Activated T-cell treated with anti-CD3 and anti-CD28 coated beads for 48 hours (primary cell): ENCODE measurements at places on chromosomes 16 and 17.
A peak's percentile ranks its signal among the peaks of the same experiment; 100 is the strongest.

DNA sequence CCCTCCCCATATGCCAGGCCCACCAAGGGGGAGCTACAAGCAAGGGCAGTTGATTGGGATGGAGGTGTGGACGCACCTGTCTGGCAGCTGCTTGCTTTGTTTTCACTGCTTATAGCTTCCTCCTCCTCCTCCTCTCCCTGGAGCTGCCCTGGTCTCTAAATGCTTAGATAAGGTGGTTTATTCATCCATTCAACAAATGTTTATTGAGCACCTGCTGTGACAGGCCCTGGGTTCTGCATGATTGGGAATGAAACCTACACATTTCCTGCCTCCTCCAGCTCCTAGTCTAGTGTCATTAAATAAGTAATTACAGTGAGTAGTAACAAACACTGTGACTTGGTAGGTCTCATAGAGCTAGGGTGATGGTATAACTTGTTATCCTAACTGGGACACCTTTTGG lies 17.4 kb upstream of the MAP3K14 start:
- no peak for DNase-seq

DNA sequence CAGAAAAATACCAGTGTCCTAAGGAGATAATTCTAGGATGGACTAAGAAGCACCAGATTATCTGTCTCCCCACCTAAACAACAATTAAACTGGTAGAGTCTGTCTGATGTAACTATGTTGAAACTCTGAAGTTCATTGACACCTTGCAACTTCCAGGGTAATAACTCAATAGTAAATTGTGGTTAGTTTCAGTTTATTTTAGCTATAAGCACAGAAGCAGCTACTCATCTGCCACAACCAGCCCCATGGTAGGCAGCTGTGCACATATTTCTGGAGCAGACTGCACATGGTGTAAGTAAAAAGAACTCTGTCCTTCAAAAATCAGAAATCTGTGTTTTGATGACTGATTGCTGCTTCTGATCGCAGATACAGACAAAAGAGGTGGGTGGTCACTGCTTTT lies 852.1 kb downstream of the CDH11 start:
- no peak for DNase-seq

- no peak for DNase-seq
Observed at GRCh38 chr16:56849690-56850680, 15.0 kb upstream of the SLC12A3 start.

GRCh38 chr17:10421900-10422542 lies at the start of gene MYH8:
MYH8 (minus strand) TSS chr17:10421950; CDS start chr17:10420227, 1,723 bp downstream.
- no peak for DNase-seq

- DNase-seq = no peak
Observed at GRCh38 chr17:69164206-69164605, 22.5 kb upstream of the ABCA6 start.

DNA sequence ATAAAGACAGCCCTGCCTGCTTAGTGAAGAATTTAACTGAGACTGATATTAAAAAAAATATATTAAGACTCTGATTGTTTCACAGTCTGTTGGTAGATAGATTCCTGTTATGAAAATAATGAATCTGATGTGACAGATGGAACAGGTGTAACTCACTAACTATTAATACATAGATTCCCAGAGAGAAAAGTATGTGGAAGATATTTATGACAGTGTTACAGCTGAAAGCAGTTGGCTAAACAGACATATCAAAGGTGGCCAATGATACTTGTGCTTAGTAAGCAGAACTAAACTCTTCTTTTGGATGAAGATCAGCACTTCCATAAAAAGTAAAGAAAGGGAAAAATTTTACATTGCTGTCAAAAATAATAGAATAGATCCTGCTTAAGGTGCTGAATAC lies 598.2 kb upstream of the CA10 start:
- DNase-seq = no peak

DNA sequence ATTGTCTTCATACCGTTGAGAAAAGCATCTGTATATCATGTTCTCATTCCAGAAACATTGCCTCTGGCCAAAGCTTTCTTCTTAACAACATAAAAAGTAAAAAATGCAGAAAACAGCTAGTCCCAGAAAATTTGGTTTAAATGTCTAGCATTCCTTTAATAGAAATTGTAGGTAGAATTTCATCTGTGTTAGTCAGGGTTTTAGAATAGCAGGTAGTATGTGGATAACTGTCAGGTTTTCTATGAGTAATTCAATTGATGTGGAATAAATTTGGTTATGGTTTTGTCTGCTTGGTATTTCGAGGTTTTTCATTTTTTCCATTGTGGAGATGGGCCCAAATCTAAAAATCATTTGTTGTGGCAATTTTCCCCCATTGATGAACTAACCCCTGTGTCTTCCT lies 616.7 kb downstream of the KCNJ2 start:
- no peak for DNase-seq

DNA sequence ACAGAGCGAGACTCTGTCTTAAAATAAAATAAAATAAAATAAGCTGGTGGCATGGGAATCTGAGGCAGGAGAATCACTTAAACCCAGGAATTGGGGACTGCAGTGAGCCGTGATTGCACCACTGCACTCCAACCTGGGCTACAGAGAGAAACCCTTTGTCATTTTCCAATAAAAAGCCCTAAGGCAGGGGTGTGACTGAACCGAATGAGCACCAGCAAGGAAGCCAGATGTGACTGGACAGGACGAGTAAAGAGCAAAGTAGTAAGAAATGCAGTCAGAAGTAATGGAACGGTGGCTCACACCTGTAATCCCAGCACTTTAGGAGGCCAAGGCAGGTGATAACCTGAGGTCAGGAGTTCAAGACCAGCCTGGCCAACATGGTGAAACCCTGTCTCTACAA lies 3.8 kb upstream of the RPL23 start:
- DNase-seq = no peak

- no peak for DNase-seq
Observed at GRCh38 chr16:17510567-17510966, 39.8 kb upstream of the XYLT1 start.

DNA sequence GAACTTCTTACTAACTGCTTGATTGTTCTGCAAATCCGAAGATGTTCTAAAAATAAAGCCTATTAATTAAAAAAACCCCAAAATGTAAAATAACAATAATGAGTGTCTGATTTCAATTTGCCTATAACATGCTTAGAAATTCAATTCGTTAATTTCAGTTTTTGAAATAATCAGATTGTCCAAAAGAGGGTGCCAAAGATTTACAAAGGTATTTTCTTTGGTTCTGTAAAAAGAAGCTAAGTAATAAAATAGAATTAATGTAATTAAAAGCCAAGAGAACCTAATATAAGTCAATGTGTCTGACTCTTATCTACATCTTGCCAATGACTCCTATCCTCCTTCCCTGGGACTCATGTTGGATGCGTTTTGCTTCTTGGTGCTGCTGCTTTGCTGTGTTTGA lies 75.0 kb upstream of the CPHXL start:
- DNase-seq = no peak

- peak; percentile 62 for DNase-seq
Observed at GRCh38 chr16:47143677-47144558, at the start of gene NETO2. NETO2 (minus strand) TSS chr16:47143945; CDS start chr16:47143612, 333 bp downstream.

DNA sequence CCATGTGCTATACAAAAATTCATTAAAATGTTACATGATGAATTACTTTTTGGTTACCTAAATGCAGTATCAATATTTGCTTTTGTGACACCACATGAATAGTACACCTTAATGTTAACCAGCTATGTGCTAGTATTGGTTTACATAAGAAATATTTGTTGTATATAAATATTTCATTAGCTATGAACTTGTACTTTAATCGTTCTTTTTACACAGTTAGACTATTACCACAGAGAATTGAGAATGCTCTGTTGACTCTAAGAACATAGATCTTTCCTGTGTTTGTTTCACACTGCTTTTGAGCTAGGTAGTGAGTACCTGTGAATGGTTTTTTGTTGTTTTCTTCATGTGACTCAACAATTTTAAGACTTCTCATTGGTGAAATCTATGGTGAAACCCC lies 93.4 kb downstream of the KANSL1 start:
- no peak for DNase-seq

DNA sequence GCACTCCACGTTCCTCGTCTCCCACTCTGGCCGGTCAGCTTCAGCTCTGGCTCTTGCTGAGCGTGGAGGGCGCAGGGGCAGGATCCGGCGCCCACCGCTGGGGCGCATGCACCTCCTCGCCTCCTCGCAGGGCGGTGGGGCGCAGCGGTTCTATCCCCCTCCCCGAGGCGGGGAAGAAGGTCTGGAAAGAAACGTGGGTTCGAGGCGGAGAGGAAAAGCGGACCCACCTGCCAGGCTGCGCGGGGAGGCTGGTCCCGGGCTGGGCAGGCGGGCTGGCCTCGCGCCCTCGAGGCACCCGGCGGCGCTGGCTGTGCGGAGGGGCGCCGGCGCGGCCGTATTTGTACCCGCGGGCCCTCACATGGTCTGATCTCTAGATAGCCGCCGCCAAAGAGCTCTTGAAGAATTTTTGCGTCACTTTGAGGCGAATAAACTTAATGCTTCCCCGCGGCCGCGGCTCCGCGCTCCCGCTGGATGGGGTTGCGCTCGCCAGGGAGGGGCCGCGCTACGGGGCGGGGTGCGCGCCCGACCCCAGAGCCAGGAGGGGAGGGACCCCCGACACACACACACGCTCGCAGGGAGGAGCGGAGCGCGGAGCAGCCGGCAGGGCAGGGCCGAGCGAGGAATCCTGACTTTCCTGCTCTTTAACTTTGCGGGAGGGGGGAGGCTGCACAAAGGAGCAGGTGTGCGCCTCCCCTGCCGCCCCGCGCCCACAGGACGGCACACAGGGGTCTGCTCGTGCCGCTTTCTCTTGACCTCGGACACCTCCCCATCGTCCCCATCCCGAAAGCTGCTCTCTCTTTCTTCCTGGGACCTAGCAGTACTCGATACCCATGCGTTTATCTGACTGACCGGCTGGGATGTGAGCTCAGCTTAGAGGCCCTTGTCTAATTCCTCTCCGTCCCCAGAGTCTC lies at the start of gene SLC6A4:
Gene SLC6A4 (minus strand): TSS at position 312 of the 911 bp plus-strand sequence. CDS start 13,739 bp downstream, outside the sequence.
- DNase-seq = no peak

DNA sequence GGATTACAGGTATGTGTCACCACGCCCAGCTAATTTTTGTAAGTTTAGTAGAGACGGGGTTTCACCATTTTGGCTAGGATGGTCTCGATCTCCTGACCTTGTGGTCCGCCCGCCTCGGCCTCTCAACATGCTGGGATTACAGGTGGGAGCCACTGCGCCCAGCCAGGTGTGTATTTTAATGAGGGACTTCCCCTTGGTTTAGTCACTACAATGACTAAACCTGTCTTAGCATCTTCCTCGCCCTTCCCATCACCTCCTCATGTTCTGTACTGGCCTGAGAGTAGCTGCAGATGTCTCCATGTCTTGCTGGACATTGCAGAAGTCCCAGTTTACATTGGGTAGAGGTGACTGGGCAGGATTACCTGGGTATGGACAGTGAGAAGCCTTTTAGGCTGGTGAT lies 9.6 kb downstream of the SLC7A6 start:
- DNase-seq = no peak

DNA sequence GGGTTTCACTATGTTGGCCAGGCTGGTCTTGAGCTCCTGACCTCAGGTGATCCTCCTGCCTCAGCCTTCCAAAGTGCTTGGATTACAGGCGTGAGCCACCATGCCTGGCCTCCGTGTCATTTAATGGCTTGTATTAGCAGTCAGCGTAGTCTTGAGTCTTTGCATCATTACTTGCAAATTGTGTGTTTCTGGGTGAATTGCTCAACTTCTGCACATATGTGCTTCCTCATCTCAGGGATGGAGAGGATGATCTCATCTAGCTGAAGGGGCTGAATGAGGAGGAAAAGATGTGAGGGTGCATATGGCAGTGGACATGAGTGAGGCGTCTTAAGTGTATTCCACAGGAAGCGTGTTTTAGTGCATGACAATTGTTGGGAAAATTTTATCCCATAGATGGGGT lies 155.8 kb downstream of the SNX29 start:
- no peak for DNase-seq

- DNase-seq = peak; percentile 16
Observed at GRCh38 chr17:60392845-60393702, 1.1 kb upstream of the USP32 start.

DNA sequence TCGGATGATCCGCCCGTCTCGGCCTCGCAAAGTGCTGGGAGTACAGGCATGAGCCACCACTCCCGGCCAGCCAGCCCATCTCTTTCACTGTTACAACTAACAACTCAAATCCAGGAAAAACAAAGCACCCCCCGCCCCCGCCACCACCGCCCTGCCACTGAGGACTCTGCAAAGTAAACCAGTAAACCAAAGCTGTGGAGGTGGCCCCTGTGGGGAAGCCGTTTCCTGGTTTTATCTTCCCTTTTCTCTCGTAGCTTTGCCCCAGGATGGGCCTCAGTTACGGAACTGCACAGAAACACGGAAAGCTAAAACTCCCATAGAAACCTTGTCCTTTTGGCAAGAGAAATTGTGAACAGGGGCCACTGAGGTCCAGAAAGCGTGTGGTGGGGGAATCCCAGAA lies 17.5 kb downstream of the CHMP6 start:
- no peak for DNase-seq

DNA sequence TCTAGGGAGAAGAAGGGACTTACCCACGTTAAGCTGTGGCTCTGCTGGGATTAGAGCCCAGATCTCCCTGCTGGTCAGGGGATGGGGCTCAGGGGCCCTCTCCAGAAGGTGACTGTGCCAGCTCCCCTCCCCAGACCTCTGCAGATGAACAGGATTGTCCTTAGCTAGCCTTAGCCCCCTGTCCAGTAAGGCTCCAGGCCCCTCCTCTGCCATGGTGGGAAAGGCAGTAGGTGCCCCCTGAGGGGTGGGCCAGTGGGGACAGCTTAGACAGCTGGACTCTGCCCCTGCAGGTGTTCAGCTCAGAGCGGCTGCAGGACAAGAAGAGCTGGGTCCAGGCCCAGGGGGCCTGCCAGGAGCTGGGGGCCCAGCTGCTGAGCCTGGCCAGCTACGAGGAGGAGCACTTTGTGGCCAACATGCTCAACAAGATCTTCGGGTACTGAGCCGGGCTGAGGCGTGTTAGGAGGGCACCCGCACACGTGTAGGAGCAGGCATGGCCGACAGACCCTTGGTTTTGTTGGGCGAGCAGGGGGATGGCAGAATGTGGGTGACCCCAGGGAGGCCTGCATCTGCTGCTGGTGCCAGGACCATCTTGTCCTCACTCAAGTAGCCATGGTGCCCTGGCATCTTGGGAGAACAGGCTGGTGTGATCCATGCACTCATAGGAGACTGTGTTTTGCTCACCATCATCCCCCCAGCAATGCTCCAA lies 50.9 kb downstream of the MRC2 start:
- no peak for DNase-seq

- no peak for DNase-seq
Observed at GRCh38 chr17:67983383-67983688, 12.9 kb downstream of the C17orf58 start.

DNA sequence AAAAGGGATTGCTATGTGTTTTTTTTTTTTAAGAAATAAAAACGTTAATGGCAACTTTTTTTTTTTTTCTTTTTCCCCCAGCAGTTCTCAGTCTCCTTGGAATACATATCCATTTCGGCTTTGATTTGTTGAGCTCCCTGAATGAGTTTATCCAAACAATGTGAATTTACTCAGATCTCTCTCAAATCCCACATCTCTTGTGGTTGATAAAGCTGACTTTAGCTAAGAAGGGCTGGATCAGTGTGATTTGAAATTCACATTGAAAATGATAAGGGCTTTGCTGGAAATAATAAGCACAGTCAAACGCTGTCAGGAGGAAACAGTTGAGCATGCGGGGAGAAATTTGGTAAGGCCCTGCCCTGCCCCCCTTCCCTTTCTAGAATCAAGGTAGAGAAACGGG lies 74.1 kb upstream of the IRX3 start:
- DNase-seq = no peak

GRCh38 chr16:22063888-22064467 lies 28.4 kb upstream of the VWA3A start:
- DNase-seq = no peak

- no peak for DNase-seq
Observed at GRCh38 chr17:28239271-28239624, 79.8 kb upstream of the TMEM97 start.

- no peak for DNase-seq
Observed at GRCh38 chr17:32998887-32999228, 7.2 kb downstream of the SPACA3 start.
